ENCODE measurements at places on chromosomes 2 and 18.

DNA sequence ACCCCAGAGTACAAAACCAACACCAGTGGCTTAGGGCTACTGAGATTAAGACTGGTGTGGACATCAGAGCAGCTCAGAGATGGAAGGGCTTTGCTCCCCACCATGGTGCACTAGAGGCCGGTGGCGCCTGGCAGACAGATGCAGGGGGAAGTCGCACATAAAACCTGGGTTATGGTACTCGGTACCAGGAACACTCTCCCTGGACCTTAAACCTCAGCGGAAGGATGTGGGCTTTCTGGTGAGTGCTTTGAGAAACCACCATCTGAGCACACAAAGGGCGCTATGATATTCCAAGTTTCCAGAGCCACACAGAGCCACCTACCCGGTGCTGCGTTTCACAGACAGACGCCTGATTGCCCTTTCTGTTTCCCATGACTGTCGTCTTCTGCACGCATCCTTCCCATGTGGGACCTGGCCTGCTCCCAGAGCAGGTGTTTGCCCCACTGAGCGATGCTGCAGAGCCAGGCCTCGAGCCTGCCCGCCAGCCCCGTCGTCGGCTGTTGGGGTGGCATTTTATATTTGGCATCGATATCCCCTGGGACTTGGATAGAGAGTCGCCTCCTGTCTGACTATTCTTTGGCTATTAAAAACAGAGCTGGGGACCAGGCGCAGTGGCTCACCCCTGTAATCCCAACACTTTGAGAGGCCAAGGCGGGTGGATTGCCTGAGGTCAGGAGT lies 89.5 kb upstream of the ODC1 start:
- no peak for DNase-seq

DNA sequence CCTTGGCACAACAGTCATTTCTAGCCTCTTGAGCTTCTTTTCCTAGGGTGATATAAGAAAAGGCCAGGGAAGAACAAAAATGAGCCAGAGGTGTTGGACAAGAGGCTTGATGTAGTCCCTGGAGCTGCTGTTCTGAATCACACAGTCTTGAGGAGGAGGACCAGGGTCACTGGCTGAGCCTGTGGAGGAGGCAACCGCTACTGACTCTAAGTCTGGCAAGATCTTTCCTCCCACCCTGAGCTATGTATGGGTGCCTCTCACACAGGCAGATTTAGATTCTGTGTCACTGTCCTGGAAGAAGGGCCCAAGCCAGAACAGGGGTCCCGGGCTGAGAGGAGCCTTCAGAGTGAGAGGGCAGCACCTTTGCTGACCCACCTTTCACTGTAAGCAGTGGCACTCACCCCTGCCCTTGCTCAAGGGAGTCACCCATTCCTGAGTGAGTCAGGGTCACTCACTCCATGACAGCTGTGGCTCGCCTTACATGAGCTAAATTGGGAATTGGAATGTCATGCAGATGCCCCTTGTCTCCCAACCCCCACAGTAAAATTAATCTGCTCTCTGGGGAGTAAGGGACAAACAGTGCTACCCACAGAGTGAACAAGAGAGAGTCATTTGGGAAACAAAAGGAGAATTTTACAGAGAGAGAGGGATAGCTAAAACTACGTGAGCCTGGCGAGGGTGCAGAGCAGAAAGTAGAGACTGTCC lies at the start of gene TRIM54:
Gene TRIM54, plus strand, starts transcription at position 575 of the 705 bp plus-strand sequence. CDS start 303 bp downstream, outside the sequence.
- no peak for DNase-seq

DNA sequence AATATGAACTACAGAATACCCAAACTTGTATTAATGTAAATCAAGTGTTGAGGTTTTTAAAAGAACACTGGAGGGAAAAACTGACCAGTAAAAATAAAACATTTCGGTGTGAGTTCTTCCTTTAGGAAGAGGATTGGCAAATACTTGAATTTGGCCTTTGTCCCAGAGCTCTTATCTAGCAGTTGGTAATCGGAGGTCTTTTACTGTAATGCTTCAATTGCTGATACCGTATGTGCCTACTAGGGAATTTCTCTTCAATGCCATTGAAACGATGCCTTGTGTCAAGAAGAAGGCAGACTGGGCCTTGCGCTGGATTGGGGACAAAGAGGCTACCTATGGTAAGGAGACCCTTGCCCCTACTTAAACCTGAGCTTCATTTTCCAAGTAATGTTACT lies 4.1 kb downstream of the RRM2 start:
- no peak for DNase-seq

GRCh38 chr2:161382747-161383146 lies 33.4 kb upstream of the TBR1 start:
- DNase-seq, result no peak

- no peak for DNase-seq
These were observed 50.1 kb upstream of the UNC80 start for GRCh38 chr2:209721497-209721896.

Data from amygdala (tissue), 56 donors.